Tibial nerve (tissue), 4 donors: ENCODE measurements at places on chromosomes 2 and 18. TPM values are rescaled to one million over a fixed set of nuclear protein-coding genes. Genes with fewer than 3 reads are reported as not detected.

The DNER gene
- 13.1 TPM for total RNA-seq

GRCh38 chr18:46859855-46860254, 57.5 kb downstream of the PIAS2 start:
- H3K36me3 ChIP-seq: no peaks in the 10 kb centered on the region
- H3K4me1 ChIP-seq: no peaks in the 10 kb centered on the region
- no peaks in the 10 kb centered on the region for H3K27me3 ChIP-seq
- H3K27ac ChIP-seq: no peak overlapping the region
- H3K4me3 ChIP-seq: no peak overlapping the region
- no peak for DNase-seq

GRCh38 chr18:26563024-26563423, 14.7 kb upstream of the KCTD1 start:
- H3K4me3 ChIP-seq: no peak overlapping the region
- no peaks in the 10 kb centered on the region for H3K27me3 ChIP-seq
- no peaks in the 10 kb centered on the region for H3K36me3 ChIP-seq
- no peak for DNase-seq
- H3K4me1 ChIP-seq: peaks cover 14% of the 10 kb centered on the region
- H3K27ac ChIP-seq: no peak overlapping the region

DNA sequence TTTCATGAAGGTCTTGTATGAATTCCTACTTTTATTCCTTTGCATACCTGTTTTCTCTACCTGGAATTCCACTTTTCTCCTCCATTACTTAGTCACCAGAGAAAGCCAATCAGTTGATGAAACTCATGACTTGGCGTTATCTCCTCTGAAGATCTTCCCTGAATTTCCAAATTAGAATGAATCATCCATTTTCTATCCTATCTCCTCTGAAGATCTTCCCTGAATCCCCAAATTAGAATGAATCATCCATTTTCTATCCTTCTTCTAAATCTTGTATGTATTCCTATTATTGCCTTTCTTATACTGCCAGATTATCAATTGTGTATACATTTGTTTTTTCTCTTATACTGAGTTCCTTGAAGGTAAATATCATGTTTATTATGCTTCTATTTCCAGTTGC, 440.4 kb downstream of the CCDC85A start:
- H3K36me3 ChIP-seq: no peaks in the 10 kb centered on the region
- no peaks in the 10 kb centered on the region for H3K27me3 ChIP-seq
- no peak for DNase-seq
- no peaks in the 10 kb centered on the region for H3K4me1 ChIP-seq
- H3K27ac ChIP-seq: no peak overlapping the region
- no peak overlapping the region for H3K4me3 ChIP-seq

GRCh38 chr2:151872463-151872862, 44.2 kb upstream of the ARL5A start:
- no peak overlapping the region for H3K27ac ChIP-seq
- H3K27me3 ChIP-seq: no peaks in the 10 kb centered on the region
- no peaks in the 10 kb centered on the region for H3K4me1 ChIP-seq
- no peak for DNase-seq
